ENCODE measurements at places on chromosomes 4 and X. TPM values are rescaled to one million over a fixed set of nuclear protein-coding genes. Genes with fewer than 3 reads are reported as not detected.

C4orf33 gene
- 21.9 TPM for total RNA-seq

SPOCK3 gene
- total RNA-seq, result not detected

FGF5 gene
- total RNA-seq, result not detected

ARMCX4 gene
- 0.94 TPM for total RNA-seq

C4orf51 gene
- not detected for total RNA-seq

ZNF732 gene
- 0.25 TPM for total RNA-seq

COL25A1 gene
- total RNA-seq, result 0.32 TPM

CLCN4 gene
- total RNA-seq, result 4.3 TPM

All from Karpas-422 (cell line).